AG20443 (cell line): ENCODE measurements at places on chromosomes 16 and 17.

GRCh38 chr16:2048116-2048543 is 345 bp downstream of the TSC2 start:
- DNase-seq = peak; percentile 29

DNA sequence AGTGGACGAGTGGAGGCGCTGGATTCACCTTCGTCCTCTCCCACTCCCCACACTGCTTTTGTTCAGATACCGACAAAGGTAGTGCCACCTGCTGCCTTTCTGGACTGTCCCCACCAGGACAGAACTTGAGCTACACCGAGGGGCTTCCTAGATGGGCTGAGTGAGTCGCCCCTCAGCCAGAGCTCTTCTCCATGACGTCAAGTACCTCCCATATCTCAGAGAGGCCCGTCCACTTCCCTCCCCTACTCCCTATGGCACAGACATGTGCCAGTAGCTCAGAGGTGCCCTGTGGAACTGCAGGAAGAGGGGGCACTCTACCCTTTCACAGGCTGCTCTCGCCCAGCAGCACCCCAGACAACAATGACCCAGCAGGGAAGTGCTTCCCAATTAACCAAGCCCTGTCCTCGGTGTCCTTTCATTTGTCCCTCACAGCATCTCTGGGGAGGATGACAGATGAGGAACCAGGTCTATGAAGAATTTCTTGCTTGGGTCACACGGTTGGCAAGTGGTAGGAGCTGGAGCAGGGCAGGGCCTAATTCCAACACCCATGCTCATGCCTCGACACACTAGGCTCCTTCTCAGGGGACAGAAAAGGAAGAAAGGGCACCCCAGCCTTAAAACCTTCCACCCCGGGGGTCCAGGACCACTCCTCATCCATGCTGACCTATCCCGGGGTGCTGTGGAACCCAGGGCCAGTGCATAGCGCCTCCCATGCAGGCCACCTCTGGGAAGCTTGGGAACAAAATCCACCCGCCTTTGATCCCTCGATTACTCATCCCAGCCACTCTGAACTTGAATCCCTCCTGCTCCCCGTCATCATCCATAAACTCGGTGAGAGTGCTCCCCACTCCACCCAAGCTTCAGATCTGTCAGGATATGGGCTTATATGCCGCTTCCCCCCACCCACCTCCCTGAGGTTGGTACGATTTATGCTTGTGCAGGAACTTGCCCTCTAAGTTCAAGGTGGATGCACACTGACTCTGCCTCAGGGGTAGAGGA is 51.7 kb downstream of the WNT3 start:
- DNase-seq = no peak

GRCh38 chr16:50126183-50126582 is 26.9 kb upstream of the TENT4B start:
- no peak for DNase-seq

DNA sequence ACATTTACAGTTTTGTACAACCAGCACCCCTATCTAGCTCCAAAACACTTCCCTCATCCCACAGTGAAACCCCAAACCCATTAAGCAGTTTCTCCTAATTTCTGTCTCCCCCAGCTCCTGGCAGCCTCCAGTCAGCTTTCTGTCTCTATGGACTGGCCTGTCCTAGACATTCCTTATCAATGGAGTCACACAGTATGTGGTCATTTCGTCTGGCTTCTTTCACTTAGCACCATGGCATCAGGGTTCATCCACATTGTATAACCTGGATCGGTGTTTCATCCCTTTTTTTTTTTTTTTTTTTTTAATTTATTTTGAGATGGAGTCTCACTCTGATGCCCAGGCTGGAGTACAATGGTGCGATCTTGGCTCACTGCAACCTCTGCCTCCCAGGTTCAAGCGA is 68.5 kb downstream of the ZDHHC7 start:
- DNase-seq = no peak

- no peak for DNase-seq
These were observed 4.3 kb downstream of the CANT1 start for GRCh38 chr17:79005063-79005861.

DNA sequence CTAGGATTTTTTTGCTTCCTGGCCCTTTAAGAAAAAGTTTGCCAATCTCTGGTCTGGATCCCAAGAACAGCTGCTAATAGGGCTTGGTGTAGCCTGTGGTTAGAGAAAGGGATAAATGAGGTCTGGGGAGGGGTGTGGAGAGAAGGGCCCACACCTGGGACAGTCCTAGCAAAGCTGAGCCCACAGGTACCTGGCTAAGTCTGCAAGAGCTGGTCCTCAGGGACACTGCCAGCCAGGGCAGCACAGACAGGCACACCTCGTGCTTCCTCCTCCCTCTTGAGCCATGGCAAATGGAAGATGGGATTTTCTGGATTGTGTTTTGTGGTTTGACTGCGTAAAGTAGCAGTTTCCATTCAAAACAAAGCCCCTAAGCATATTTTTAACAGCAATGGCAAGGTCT is 217.5 kb downstream of the SOX9 start:
- no peak for DNase-seq

- no peak for DNase-seq
These were observed 244.7 kb upstream of the WSB1 start for GRCh38 chr17:27049104-27049784.

GRCh38 chr16:6836766-6837165 is 495.9 kb upstream of the RBFOX1 start:
- no peak for DNase-seq

- DNase-seq = peak; percentile 6
These were observed 4.6 kb downstream of the IL21R start for GRCh38 chr16:27406511-27407128.

DNA sequence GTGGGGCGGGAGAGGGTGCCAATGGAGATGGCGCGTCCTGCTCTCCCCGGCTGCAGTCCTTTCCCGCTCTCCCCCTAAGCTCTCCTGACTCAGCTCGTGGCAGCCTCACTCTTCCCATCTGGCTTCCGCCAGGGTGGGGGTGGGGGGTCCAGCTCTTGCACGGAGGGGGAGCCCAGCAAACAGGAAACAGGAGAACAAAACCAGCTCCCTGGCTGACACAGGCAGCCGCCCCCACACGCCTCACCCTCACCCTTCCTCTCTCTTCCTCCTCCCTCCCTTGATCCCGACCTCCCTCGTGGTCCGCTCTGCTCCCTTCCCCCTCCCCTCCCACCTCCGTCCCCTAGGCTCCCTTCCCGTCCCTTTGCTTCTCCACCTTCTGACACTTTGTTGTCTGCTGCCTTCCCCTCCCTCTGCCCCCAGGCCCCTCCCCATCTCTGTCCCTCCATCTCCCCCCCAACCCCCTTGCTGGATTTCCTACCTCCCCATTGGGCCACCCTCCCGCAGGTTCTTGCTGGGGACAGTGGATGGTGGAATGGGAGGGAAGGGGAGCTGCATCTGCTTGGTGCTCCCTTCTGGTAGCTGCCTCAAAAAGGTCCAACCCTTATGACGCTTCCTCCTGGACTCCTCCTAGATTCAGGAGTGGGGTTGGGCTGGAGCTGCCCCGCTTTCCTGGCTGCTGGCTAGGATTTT is 23.7 kb downstream of the ARHGAP23 start:
- peak; percentile 92 for DNase-seq

GRCh38 chr16:11326084-11326736 is 19.0 kb upstream of the RMI2 start:
- peak; percentile 47 for DNase-seq

DNA sequence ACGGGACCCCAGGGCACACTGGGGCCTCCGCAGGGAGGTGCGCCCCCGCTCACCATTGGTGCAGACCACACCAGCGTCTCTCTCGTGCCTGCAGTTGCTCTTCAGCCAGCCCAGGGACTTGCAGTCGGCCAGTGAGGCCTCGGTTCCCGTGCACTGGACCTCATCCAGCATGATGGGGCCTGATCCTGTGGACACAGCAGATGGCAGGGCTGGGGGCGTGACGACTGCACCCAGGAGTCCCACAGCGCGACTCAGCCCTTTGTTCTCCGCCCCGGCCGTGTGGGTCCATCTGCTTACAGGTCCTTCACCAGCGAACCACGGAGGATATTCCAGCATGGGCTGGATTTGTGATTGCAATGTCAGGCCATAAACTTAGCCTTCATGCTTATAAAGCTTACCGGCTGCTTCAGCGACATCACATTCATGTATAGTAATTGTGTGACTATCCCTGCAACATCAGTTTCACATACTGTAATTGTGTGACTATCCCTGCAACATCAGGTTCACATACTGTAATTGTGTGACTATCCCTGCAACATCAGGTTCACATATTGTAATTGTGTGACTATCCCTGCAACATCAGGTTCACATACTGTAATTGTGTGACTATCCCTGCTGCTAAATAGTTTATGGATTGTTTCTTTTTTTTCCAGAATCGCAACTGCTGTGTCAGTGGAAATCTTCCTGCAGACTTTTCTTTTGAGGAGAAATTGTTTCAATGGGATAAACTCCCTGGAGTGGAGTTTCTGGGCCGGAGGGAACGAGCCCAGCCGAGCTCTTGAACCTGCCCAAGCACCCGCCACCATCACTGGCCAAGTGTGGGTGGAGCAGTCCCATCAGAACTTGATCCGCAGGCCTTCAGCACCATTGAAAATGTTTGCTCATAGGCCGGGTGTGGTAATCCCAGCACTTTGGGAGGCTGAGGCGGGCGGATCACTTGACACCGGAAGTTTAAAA is 4.8 kb downstream of the LGALS3BP start:
- DNase-seq = peak; percentile 86

- no peak for DNase-seq
These were observed 21.5 kb upstream of the DDX19A start for GRCh38 chr16:70324998-70325747.

- DNase-seq = no peak
These were observed 26.7 kb downstream of the DNAH9 start for GRCh38 chr17:11624976-11625375.

GRCh38 chr16:48816393-48816792 is 206.4 kb upstream of the N4BP1 start:
- DNase-seq = no peak

GRCh38 chr17:82416771-82417170 is 1.4 kb upstream of the HEXD start:
- DNase-seq = no peak

GRCh38 chr16:6558126-6558525 is 774.5 kb upstream of the RBFOX1 start:
- DNase-seq = no peak

DNA sequence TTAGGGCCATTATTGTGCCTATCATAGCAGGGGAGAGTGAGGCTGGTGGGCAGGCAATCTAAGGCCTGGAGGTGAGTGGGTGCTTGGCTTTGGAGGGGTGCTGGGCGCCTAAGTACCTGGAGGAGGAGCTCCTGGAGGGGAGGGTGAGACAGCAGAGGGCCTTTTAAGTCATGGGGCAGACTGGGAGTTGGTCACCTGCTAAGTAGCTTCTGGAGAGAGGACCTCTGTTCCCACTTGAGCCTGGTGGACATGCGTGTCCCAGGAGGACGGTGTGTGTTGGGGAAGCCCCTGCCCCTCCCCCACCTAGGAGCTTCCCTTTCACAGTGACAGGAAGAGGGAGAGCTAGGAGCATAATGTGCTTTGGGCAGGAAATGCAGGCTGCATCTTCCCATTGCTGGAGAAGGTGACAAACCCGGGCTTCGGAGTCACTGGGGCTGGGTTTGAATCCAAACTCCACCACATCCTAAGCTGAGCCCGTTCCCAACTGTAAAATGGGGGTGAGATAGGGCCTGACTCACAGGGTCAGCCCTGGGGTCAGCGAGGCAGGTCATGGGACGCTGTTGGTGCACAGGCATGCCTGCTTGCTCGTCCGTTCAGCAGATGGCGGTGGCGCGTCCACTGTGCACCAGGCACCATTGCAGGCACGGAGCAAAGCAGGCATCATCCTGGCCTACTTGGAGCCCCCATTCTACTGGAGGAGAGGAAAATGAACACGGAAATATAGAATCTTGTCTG is 37.9 kb downstream of the CMIP start:
- DNase-seq = no peak

- no peak for DNase-seq
These were observed 31.7 kb downstream of the SOCS1 start for GRCh38 chr16:11224096-11224893.

DNA sequence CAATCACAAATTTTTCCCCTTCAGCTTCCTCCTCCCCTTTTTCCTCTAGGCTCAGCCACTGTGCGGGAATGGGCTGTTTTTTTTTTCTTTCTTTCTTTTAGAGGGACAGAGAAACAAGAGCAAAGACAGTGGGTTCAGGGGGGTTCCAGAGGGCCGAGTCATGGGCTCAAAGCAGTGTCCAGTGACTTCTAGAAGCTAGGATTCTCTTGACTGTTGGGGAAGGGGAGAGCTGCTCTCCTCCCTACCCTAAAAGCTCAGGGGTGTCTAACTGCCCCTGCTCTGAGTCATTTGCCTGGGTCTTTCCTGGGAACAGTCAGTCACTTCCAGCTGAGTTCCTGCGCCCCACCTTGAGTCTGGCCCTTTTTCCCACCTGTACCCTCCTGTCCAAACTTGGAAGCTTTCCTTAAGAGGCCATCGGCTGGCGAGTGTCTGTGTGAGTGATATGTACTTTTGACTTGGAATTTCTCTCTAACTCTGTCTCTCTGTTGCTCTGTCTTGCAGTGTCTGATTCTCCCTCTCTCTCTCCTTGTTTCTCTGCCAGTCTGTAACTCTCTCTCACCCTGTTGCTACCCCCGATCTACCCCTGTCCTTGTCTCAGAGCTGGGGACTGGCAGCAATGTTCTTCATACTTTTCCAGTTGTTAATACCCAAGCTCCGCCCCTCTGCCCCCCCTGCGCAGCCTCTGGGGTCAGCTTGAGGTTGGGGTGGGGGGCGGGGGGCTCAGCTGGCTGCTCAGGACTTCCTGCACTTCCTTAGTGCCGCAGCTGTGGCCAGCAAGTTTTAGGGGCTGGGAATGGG is 2.4 kb downstream of the THRA start:
- DNase-seq = no peak

GRCh38 chr16:24516900-24517669 is 22.3 kb upstream of the RBBP6 start:
- DNase-seq = peak; percentile 83

GRCh38 chr16:73483934-73484711 is 436.2 kb upstream of the ZFHX3 start:
- DNase-seq = no peak

DNA sequence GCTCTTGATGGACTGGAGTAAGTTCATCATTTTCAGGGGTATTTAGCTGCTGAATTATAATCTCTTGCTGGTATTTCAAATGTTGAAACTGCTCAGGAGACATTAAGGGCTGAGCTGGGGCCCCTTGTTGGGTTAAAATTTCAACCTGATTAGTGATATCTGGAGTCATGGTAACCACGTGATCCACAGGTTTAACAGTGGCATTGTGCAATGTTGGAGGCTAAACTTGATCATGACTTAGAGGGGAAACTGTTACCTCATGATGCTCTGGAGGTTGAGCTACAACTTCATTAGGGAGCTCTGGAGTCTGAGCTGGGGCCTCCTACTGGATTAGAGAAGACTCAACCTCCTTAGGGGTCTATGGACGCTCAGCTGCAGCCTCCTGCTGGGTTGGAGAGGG is 17.2 kb upstream of the MPP2 start:
- no peak for DNase-seq

DNA sequence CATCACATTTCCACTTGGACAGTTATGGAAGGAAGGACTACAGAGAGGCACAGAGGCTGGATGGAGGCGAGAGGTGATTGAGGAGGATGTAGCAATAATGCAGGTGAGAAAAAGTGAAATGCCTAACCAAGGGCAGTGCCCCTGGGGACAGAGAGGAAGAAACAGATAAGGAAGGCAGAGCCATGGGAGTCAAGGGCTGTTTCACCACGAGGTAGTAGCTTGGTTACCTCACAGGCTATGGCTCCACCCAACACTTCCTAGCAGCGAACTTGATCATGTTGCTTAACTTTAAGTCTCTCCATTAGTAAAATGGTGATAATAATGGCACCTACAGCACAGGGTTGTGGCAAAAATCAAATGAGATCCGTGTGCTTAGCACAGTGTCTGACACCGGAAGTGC is 83.9 kb downstream of the YPEL2 start:
- DNase-seq = no peak
